ENCODE measurements at places on chromosomes 7 and 10. TPM values are rescaled to one million over a fixed set of nuclear protein-coding genes. Genes with fewer than 3 reads are reported as not detected.

DNA sequence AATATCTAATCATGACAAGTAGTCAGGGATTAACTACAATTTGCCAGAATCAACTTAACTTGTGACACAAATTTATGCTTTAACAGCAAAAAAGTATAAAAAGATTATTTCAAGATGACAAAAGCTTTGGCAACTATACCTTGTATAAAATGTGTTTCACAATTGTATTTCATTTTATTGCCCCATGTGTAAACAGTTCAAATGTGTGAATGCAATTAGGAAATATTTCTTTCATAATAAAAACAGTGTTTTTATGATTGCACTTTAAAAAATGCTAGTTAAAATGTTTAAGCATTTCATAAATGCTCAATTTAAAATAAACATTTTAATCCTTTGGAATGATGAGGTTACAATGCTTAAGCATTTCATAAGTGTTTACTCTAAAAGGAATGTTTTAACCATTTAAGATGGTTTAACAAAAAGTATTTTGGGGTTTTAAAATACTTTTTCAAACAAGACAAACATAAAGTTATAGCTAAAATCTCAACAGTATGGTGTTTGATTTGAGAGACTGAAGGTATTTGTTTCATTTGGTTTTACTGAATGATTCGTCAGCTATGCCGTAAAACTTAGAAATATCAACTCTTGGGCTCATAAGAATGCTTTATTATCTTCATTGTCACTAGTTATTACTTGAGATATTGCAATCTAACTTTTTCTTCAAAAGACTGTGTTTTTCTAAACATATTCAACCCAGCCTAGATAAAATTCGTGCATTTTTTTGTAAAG, 50.1 kb downstream of the SFTPD start:
- no peak for ATAC-seq

DNA sequence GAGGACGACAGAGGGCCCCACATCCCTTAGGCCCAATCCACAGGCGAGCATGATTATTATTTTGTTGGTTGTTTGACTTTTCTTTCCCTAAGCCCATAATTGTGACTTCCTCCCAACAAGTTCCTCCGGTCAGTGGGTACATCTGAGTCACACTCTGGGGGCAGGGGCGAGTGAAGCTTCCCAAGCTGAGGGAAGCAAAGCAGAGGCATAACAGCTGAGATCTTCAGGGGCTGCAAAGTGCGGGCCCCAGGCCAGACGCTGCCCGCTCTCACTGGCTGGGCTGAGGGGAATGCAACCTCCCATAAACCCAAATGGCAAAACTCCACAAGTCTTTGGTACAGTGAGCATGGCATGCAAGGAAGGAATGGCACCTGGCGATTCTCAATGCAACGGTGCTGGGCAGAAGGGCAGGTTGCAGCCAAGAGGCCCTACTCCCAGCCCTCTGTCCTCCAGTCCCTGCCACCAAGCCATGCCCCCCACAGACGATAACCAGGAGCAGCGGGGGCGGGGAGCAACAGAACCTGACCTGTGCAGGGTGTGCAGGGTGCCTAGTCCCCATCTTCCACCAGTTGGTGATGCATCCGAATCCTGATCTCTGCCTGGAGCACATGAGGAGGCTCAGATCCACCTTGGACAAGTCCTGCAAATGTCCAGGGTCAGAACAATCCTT, 25.3 kb downstream of the TNS3 start:
- ATAC-seq = peak; percentile 10

DNA sequence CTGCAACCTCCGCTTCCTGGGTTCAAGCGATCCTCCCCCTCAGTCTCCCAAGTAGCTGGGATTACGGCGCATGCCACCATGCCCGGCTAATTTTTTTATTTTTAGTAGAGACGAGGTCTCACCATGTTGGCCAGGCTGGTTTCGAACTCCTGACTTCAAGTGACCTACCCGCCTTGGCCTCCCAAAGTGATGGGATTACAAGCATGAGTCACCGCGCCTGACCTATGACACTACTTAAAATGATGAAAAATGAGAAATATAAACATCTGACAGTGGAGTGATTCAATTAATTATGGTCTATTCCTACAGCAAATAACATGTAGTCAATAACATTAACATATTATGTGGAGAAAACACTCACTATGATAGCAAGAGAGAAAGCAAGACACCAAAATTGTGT, 2.2 kb downstream of the BRAT1 start:
- ATAC-seq = no peak

GRCh38 chr10:13827076-13827797, 240.5 kb downstream of the PRPF18 start:
- no peak for ATAC-seq

GRCh38 chr7:97012365-97013133, 7.2 kb downstream of the DLX6 start:
- ATAC-seq = no peak

GRCh38 chr7:71735961-71736556, 604.1 kb downstream of the GALNT17 start:
- ATAC-seq = no peak

DNA sequence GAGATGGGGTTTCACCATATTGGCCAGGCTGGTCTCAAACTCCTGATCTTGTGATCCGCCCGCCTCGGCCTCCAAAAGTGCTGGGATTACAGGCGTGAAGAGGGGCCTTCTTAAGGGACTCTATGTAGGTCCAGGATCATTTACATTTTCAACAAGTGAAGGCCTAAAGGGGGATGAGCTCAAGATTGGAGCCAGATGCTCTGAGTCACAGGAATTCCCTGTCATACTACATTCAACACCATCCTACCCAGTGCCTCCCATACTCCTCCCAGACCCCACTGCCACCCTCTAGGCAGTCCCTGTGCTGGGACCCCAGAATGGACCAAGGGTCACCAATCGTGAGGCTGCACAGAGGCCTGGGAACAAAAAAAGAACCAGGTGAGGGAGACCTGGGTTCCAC, 29.9 kb downstream of the CYTH3 start:
- ATAC-seq = no peak

DNA sequence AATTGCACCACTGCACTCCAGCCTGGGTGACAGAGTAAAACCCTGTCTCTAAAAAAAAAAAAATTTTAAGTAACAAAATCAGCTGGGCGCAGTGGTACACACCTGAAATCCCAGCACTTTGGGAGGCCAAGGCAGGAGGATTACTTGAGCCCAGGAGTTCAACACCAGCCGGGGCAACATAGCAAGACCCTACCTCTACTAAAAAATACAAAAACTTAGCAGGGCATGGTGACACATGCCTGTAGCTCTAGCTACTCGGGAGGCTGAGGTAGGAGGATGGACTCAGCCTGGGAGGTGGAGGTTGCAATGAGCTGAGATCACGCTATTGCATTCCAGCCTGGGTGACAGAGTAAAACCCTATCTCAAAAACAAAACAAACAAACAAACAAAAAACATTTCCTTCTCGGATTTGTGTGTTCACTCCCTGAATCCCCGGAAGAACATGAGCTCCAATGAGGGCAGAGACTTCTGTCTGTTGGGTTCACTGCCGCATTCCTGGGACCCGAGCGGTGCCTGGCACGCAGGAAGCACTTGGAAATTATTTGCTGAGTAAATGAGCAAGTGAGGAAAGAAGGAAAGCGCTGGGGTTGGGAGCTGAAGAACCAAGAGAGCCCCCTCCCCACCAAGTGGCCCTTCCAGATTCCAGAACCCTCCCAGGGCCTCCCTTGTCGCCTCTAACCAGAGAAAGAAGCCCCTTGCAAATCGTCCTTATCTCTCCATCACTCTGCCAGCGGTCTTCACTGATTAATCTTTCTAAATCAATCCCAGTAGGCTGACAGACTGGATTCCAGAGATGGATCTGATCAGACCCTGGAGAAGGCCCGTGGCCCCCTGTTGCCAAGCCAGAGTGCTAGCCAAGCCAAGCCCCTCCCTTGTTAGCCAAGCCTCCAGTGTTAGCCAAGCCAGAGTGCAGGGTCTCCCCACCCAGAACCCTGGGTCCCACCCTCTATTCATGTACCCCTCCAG, 6.2 kb downstream of the TNRC18 start:
- ATAC-seq = no peak

Gene RAPGEF5
- 28.9 TPM for total RNA-seq
